8988T (cell line): ENCODE measurements at places on chromosomes 2 and 18.
A peak's percentile ranks its signal among the peaks of the same experiment; 100 is the strongest.

GRCh38 chr2:234861841-234862735 lies 89.7 kb upstream of the SH3BP4 start:
- no peak for DNase-seq

- no peak for DNase-seq
Observed at GRCh38 chr18:3624546-3624934, 174.6 kb downstream of the TGIF1 start.

DNA sequence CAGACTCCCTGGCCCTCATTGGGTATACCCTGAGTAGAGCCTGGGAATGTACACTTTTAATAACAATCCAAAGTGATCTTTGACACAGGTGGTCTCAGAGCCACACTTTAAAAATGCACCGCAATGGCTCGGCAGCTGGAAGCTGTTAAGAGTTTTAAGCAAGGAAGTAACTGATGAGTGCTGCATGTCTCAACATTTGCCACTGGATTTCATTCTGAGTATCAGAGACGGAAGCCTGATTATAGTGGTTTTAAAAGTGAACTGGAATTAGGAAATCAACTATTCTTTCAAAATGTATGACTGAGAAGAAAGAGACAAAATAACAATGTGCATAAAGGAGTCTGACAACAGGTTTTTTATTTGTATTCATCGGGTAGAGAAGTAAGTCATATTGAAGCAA lies 7.5 kb downstream of the MBOAT2 start:
- no peak for DNase-seq

GRCh38 chr2:98445177-98445682 lies 572 bp downstream of the INPP4A start:
- DNase-seq = no peak

- DNase-seq = no peak
Observed at GRCh38 chr2:98445683-98446581, 1.3 kb downstream of the INPP4A start.

DNA sequence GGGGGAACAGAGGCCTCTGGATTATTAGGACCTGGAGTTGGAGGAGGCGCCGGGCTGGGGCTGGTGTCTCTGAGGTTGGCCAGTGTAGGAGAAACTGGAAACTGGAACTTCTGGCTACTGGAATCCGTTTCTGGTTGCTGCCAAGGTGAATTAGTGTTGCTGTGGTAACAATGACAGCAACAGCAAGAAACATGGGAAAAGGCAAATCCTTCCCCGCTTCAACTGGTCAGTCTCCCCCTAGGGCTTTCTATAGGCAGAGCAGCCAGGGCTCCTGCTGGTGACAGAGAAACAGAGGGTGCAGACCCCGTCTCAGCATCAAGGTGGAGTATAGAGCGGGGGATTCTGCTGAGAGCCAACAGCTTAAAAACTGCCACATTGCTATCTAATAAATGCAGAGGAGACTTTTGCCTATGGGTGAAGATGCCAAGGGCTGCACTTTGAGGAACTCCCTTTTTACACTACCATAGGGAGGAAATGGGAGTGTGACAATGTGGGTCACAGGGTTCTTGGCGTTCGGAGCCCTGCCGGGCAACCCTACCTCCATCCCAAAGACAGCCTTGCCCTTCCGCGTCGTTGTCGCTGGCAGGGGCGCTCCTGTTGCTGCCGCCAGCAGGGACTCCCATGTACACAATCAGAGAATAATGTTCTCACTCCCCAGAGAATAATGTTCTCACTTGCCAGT lies 81.4 kb upstream of the CABLES1 start:
- DNase-seq = peak; percentile 88

GRCh38 chr18:68178921-68179320 lies 536.0 kb downstream of the TMX3 start:
- DNase-seq = no peak

DNA sequence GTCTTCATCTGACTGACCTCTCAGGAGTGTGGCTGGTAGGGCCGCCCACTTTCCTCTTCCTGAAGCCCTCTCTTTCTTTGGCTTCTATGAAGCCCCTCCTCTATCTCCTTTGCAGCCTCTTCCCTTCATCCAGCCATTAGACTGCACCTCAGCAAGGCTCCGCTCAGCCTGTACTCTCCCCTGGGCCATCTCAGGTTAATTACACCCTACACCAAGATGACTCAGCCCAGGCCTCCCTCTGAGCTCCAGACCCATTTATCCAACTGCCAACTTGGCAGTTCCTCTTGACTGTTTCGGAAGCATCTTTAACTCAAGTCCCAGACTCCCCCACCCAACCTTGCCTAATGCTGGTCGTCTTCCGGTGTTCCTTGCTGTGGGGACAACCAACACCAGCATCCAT lies 5.8 kb upstream of the WNT6 start:
- DNase-seq = no peak
